ENCODE measurements at places on chromosomes 12 and 14.

- DNase-seq: no peak
Measured at GRCh38 chr12:26101350-26101734, 23.5 kb downstream of the BHLHE41 start.

GRCh38 chr14:87566991-87567390, 426.0 kb downstream of the GALC start:
- DNase-seq: no peak

GRCh38 chr12:122870867-122871664, 24.9 kb downstream of the VPS37B start:
- no peak for DNase-seq

DNA sequence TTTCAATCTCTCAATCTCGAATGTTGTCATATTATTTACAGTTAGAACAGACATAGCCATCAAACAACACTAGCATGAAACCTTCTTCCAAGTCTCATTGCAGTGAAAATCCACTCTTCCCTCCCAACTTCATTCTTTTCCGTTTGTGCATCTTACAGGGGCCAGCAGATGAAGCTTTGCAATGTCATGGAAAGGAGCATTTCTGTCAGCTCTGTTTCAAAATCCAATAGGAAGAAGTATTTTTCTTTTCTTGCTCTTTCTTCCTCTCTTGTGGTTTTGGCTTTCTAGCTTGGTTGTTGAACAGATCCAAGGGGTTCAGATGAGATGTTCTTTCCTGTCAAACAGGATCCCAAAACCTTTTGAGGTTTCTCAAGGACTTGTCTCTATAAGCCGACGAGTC, 416.6 kb downstream of the AEBP2 start:
- DNase-seq: no peak

DNA sequence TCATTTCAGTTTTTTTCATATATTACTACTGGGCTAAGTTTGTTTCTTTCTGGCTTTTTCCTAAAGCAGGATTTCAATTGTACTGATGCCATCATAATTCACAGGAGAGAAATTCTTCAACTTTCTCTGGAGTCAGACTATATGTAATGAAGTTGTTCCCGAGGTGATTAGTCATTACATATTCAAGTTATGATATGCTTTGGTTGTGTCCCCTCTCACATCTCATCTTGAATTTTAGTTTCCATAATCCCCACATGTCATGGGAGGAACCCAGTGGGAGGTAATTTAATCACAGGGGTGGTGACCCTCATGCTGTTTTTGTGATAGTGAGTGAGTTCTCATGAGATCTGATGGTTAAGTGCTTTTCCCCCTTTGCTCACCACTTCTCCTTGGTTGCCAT, 227.5 kb upstream of the LRIG3 start:
- no peak for DNase-seq

- DNase-seq: no peak
Measured at GRCh38 chr14:24741871-24742270, 107.9 kb upstream of the GZMB start.

DNA sequence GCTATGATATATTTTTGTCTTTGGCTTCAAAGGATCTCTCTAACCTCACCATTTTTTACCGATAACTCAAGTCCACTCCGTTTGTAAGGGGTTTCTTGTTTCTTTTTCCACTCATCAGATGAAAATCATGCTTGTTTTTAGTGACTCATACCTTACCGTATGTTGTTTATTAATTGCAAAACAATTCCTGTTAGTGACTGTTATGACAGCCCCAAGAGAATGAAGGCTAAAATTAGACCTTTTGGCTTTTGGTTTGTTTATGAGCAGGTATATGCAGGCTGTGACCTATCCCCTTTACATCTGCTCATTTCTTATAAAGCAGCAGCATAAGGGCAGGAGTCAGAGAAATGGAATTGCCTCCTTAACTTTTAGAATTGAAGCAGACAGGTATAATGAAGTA, 319.8 kb downstream of the CEP128 start:
- no peak for DNase-seq

GRCh38 chr12:52243259-52243855, 10.3 kb downstream of the KRT7 start:
- no peak for DNase-seq

- DNase-seq: no peak
Measured at GRCh38 chr12:33437598-33437997, 2.0 kb downstream of the SYT10 start.

DNA sequence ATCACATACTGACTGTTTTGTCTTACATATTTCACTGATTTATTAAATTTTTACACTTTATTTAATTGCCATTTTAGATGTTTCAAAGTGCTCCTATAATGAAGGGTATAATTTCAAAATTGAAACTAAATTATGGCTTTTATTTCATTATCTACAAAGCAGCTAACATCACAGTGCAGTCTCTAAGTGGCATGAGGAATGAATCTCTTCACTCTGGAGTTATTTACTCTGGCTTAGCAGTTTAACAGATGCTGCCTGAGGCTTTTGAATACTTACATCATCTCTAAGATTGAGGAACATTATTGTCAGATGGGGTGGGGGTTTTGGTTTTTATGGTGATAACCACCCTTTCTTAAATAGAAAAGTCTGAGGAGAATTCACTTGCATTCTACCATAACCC, 386.4 kb downstream of the TRHDE start:
- no peak for DNase-seq

GRCh38 chr12:108425238-108425795, 86.2 kb upstream of the CMKLR1 start:
- DNase-seq: no peak

GRCh38 chr14:36971263-36971855, 201.0 kb downstream of the SLC25A21 start:
- DNase-seq: no peak

- no peak for DNase-seq
Measured at GRCh38 chr14:54192610-54193009, 204.2 kb upstream of the CDKN3 start.

DNA sequence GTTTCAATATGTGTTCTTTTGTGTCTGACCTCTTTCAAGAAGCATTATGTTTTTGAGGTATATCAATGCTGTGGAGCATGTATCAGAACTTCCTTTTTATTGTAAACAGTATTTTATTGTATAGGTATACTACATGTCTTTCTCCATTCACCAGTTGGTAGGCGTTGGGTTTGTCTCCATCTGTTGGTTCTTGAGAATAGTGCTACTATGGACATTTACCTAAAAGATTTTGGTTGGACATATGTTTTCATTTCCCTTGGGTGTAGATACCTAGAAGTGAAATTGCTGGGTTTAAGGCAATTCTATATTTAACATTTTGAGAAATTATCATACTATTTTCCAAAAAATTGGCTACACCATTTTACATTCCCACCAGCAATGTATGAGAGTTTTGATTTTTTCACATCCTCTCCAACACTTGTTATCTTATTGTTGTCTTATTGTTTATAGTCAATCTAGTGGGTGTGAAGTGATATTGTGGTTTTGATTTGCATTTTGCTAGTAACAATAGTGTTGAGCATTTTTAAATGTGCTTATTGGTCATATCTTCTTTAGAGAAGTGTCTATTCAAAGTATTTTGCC, 409.2 kb downstream of the IPO8 start:
- DNase-seq: no peak

DNA sequence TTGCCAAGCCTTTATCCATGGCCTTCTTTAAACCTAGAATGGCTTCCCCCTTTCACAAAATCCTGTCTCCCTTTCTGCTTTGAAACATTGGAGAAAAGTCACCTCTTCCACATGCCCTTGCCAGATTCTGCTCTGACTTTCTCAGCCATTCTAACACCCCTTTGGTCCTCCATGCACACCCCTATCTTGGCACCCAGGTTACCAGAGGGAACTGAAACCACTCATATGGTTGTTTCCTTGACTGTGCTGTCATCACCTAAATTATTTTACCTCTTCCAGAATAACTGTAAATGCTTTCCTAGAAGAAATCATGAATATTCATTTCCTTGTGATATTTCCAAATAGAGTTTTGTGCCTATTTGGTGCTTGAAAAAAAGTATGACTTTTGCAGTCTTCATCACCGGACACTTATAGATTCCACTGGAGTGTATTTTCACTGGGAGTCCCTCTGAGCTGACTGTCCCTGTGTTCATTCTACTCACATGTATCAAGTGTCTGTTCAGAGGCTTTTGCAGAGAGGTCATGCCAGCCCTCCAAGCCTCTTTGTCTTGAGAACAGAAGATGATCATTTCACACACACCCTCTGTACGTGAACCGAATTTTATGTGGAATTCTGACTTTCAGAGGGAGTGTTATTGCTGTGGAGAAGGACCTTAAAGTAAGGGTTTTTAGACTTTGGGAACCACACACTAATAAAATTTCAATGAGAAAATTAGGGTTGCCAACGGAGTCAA, 74.1 kb downstream of the PLXNC1 start:
- DNase-seq: no peak

DNA sequence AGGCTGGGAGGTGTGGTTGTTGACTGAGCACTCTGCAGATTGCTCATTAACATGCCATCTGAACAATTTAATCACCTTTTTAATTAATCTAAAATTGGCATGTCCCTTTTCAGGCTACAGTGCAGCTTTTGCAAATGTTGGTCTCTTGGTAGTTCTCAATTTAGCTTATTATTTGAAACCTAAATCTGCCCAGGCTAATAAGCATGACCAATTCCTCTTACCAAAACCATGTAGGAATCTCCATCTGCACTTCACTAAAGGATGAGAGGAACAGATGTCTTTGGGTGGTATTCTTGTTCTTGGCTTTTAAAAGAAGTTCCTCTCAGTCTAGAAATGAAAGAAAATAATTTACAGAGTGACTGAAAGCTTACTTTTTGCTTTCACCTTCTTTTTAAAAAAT, 190.1 kb upstream of the RMST start:
- no peak for DNase-seq

DNA sequence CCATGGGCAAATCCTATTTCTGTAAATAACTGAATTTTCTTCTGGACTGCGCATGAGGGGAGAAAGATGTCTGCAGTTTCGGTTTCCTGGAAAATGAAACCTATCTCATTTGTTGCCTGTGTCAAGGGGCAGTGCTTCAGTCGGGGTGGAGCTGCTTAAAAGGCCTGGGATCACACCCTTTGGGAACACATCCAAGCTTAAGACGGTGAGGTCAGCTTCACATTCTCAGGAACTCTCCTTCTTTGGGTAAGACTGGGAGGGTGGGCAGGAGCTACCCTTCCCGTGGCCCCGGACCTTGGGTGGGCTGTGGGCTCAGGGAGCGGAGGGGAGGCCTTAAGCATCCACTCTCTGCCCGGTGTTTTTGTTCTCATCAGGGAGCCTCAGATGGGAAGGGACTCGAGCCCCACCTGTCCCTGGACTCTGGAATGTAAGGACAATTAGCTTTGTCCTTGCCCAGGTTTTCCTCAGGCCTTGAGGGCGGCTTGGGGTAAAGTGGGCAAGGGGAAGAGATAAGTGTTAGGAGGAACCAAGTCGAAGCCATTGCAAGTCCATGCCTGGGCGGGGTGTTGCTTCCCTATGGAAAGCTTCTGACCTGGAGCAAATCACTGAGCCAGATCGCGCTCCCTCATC, at the start of gene IFI27:
Gene IFI27 (plus strand): TSS at position 185 of the 630 bp plus-strand sequence.
- no peak for DNase-seq

DNA sequence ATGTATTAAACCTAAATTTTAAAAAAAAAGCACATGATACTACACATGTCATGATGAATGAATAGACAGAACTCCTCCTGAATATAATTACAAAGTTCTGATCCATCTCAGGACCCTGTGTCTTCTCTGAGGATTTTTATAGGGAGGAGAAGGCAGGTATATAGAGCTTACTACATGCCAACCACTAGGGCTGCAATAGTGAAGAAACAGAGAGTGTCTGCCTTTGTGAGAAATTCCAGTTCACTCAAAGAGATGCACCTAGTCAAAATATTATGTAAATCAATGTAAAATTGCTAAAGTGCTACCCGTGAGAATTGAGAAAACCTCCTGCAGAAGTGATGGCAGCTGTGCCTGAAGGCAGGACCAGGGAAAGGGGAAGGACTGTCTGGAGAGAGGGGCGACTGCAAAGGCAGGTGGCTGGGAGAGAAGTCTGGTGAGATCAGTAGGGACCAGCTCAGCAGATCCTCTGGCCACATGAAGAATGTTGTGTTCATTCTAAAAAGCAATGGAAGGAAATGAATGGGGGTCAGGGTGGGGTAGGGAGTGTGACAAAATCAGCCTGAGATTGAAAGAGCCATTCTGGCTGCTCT, 15.1 kb downstream of the ABHD4 start:
- DNase-seq: no peak

GRCh38 chr12:21305661-21306060, 29.1 kb downstream of the SLCO1A2 start:
- DNase-seq: no peak

- DNase-seq: peak; percentile 86
Measured at GRCh38 chr12:124914392-124915238, at the start of gene UBC. TSS of gene UBC (minus strand) at chr12:124914650. CDS start at chr12:124913771, 879 bp downstream.

DNA sequence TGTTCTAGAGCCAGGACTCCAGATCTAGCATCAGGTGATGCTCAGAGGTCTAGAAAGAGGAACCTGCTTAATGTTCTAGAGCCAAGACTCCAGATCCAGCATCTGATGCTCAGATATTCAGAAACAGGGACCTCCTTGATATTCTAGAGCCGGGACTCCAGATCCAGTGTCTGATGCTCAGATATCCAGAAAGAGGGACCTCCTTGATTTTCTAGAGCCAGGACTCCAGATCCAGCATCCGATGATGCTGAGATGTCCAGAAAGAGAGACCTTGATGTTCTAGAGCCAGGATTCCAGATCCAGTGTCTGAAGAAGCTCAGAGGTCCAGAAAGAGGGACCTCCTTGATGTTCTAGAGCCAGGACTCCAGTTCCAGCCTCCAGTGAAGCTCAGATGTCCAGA, 36.9 kb downstream of the MEG3 start:
- no peak for DNase-seq

GRCh38 chr12:1473418-1473817, 121.0 kb downstream of the FBXL14 start:
- DNase-seq: no peak

- no peak for DNase-seq
Measured at GRCh38 chr12:57270966-57271470, 20.0 kb upstream of the STAC3 start.

- DNase-seq: no peak
Measured at GRCh38 chr14:52660325-52660724, 35.0 kb downstream of the ERO1A start.

GRCh38 chr12:64318605-64319004, 72.0 kb downstream of the C12orf56 start:
- no peak for DNase-seq

DNA sequence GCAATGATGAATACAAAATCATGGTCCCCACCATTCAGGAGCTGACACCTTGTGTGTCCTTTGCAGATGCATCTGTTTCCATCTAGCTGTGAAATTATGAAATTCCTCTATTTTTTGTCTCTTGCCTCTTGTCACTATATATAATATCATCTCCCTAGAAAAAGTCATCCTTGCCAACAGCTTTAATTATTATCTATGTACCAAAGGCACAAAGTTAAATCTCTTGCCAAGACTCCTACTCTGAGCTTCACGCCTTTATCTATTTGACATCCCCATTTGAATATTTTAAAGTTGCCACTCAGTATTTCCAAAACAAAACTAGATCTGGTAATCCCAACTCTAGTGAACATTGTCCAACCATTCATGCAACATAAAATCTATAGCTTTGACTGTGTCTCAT, 32.0 kb upstream of the PRB2 start:
- no peak for DNase-seq

Data from activated CD8-positive, alpha-beta memory T cell treated with anti-CD3 and anti-CD28 coated beads, Interleukin-2, amount 50 U/mL, for 4 hours (primary cell).